ENCODE measurements at places on chromosomes 6 and 20. TPM values are rescaled to one million over a fixed set of nuclear protein-coding genes. Genes with fewer than 3 reads are reported as not detected.

- no peak for DNase-seq
- H3K36me3 ChIP-seq, result no peaks in the 10 kb centered on the region
- no peak overlapping the region for H3K4me3 ChIP-seq
Observed at GRCh38 chr20:44070139-44070900, 116.7 kb downstream of the JPH2 start.

- H3K4me3 ChIP-seq, result no peak overlapping the region
- DNase-seq, result no peak
- peaks cover 2% of the 10 kb centered on the region for H3K27me3 ChIP-seq
- no peaks in the 10 kb centered on the region for H3K4me1 ChIP-seq
Observed at GRCh38 chr6:161792851-161793493, 519.1 kb upstream of the AGPAT4 start.

- H3K36me3 ChIP-seq, result no peaks in the 10 kb centered on the region
- H3K27ac ChIP-seq, result no peak overlapping the region
- no peak overlapping the region for H3K4me3 ChIP-seq
- no peak for DNase-seq
- H3K4me1 ChIP-seq, result peaks cover 8% of the 10 kb centered on the region
Observed at GRCh38 chr6:74871757-74872156, 334.1 kb downstream of the COL12A1 start.

- no peak for DNase-seq
- H3K36me3 ChIP-seq, result no peaks in the 10 kb centered on the region
- H3K27ac ChIP-seq, result no peak overlapping the region
- H3K4me1 ChIP-seq, result no peaks in the 10 kb centered on the region
- no peak overlapping the region for H3K4me3 ChIP-seq
Observed at GRCh38 chr6:13272131-13273046, 55.9 kb downstream of the TBC1D7 start.

DNA sequence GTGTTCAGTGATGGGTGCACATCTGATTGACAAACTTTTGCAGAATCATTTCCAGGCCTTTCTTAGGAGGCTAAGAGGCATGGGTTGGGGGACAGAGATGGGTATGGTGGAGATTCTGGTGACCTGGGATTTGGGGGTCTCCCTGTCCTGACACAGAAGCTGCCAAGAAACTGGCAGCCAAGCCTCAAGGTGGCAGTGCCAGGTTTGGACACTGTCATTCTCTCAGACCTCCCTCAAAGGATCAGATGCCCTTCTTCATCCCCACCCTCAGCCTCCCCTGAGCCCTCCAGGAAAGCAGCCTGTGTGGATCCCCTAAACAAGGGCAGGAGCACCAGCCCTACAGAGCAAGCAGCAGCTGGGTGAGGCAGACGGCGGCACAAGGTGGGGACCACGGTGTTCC is 18.1 kb upstream of the MAS1L start:
- H3K27me3 ChIP-seq, result peaks cover 5% of the 10 kb centered on the region
- peaks cover 6% of the 10 kb centered on the region for H3K4me1 ChIP-seq
- no peaks in the 10 kb centered on the region for H3K36me3 ChIP-seq
- no peak overlapping the region for H3K4me3 ChIP-seq
- no peak for DNase-seq

DNA sequence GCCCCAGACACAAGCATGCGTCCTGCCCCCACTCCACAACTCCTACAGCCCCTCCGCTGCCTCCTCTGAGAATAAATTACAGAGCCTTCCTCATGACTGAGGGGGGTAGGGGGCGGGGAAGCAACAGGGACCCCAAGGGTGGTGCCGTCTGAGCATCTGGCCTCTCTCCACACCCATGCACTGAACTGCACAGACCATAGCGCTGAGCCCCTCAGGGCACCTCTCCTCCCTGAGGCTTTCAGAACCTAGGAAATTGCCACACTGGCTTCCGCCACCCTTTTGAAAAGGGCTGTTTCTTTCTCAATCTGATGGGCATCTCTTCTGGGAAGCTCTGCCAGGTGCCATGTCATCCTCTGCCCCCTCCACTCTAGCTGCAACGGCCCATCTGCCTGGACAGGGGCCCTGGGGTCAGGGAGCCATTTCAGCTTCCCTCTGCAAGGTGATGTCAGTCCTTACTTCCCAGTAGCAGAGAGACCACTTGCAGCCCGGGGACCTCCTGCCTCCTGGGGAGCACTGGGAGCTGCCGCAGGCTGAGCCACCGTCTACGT is 2.5 kb downstream of the CST7 start:
- DNase-seq, result no peak
- H3K36me3 ChIP-seq, result no peaks in the 10 kb centered on the region
- no peak overlapping the region for H3K27ac ChIP-seq
- H3K4me1 ChIP-seq, result no peaks in the 10 kb centered on the region

DNA sequence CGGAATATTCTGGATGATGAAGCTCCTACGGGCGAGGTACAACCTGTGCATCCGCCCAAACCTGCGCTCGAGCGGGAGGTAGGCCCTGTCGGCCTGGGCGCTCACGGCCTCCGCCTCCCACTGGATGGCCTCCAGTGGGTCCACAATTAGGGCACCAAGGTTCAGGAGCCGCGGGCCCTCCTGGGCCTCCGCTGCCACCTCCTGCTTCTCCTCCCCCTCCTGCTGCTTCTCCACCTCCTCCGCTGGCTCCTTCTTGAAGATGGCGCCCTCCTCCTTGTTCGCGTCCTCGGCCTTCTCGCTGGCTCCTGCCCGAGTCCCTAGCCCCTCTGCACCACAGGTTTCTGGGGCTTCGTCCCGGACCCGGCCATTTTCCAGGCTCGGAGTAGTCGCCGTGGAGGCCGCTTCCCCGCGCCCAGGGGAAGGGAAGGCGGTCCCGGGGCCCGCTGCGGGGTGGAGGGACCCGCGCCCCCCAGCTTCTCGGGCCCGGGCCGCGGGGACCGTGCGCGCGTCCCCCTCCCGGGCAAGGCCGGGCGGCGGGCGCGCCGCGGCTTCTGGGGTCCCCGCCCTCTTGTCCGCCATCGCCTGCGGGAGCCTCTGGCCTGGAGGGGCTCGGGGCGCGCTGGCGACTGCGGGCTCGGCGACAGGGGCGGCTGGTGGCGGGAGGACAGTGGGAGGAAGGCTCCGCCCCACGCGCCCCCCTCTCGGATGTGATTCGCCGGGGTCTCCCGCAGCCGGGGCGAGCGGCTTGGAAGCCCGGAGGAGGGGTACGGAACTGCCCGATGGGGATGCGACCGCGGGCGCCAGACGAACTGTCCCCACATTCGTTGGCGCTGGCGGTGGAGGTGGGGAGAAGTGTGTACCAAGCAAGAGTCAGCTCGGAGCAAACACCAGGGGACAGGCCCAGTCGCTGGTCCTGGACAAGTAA is 17.6 kb downstream of the PLAGL2 start:
- peaks cover 14% of the 10 kb centered on the region for H3K4me1 ChIP-seq
- peaks cover 9% of the 10 kb centered on the region for H3K27me3 ChIP-seq
- H3K36me3 ChIP-seq, result peaks cover 17% of the 10 kb centered on the region
- DNase-seq, result peak; percentile 46
- H3K4me3 ChIP-seq, result peak overlapping the region; percentile 89

SLC17A9 gene
- 7.0 TPM for total RNA-seq

Data from endothelial cell (in vitro differentiated cells).